Bronchus fibroblast of lung (primary cell): ENCODE measurements at places on chromosomes 3 and 15. TPM values are rescaled to one million over a fixed set of nuclear protein-coding genes. Genes with fewer than 3 reads are reported as not detected.

The GRM7 gene
- total RNA-seq = not detected in 2 replicates

The THBS1 gene
- total RNA-seq = 89.2 and 99.2 TPM in 2 replicates

The PAQR9 gene
- total RNA-seq = not detected in 2 replicates

The PYGO1 gene
- 3.0 and 5.9 TPM in 2 replicates for total RNA-seq

The GOLGA8T gene
- total RNA-seq = 0.15 TPM in 1 of 2 replicates, not detected in the other

The GOLGA6L2 gene
- not detected in 2 replicates for total RNA-seq

The MAGEL2 gene
- 0.45 and 0.84 TPM in 2 replicates for total RNA-seq

The CCR3 gene
- not detected in 2 replicates for total RNA-seq

The SSR3 gene
- 182 and 214 TPM in 2 replicates for total RNA-seq

The PLCB2 gene
- 0.74 and 2.2 TPM in 2 replicates for total RNA-seq

The ARGFX gene
- not detected in 2 replicates for total RNA-seq

The HTR3E gene
- not detected in 2 replicates for total RNA-seq

The STRA6 gene
- total RNA-seq = 0.17 and 0.30 TPM in 2 replicates

The GPR149 gene
- total RNA-seq = not detected in 2 replicates
